Bronchial epithelial cell (primary cell): ENCODE measurements at places on chromosomes 13 and 19.

- DNase-seq, result no peak
Measured at GRCh38 chr13:113923376-113924063, 50.4 kb downstream of the C13orf46 start.

DNA sequence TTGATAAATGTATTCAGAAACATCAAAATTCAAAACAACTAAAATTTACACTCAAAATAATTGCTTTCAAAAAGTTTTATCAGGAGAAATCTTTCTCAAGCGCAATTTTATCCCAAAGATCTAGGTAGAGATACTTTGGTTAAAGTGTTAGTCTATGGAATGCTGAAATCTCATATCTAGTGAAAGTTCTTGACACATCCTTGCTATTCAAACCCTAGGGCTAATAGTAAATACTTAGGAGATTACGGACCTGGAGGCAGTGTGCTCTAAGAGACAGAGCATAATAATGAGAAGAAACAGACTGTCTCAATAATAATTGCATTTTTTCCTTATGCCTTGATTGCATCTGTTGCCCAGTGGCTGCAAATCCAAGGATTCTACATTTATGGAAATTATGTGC lies 330.8 kb downstream of the DACH1 start:
- no peak for DNase-seq

GRCh38 chr13:114119196-114119595 lies 13.2 kb downstream of the RASA3 start:
- DNase-seq, result peak; percentile 44

- DNase-seq, result no peak
Measured at GRCh38 chr13:104487006-104487405, 1420.8 kb upstream of the SLC10A2 start.
